ENCODE measurements at places on chromosomes 5 and 9. TPM values are rescaled to one million over a fixed set of nuclear protein-coding genes. Genes with fewer than 3 reads are reported as not detected.

Gene SLC34A1
- not detected for total RNA-seq

Gene TNC
- 1.2 TPM for total RNA-seq

Gene ADGRV1
- total RNA-seq = 0.75 TPM

Gene ANKRD31
- total RNA-seq = 0.12 TPM

Gene SLC34A3
- 0.13 TPM for total RNA-seq

Gene SPOCK1
- 19.8 TPM for total RNA-seq

Gene SYK
- not detected for total RNA-seq

Gene CXCL14
- 0.17 TPM for total RNA-seq

Gene IL31RA
- 2.0 TPM for total RNA-seq

Gene ATG10
- 8.1 TPM for total RNA-seq

Gene PCDHA11
- 0.43 TPM for total RNA-seq

Gene CAMK2A
- 0.87 TPM for total RNA-seq

Gene CER1
- total RNA-seq = not detected

Gene GLRA1
- total RNA-seq = not detected

Gene ABLIM3
- 8.1 TPM for total RNA-seq

Gene SLC6A3
- total RNA-seq = 0.07 TPM

Gene PRKACG
- not detected for total RNA-seq

Gene TLX3
- total RNA-seq = not detected

Gene PCDHGA4
- 0.10 TPM for total RNA-seq

Gene RALGPS1
- total RNA-seq = 1.3 TPM

Gene GHR
- not detected for total RNA-seq

Gene SPINK13
- total RNA-seq = not detected

Gene NR6A1
- 1.7 TPM for total RNA-seq

Gene INSL4
- 15.8 TPM for total RNA-seq

Gene SMC2
- 22.8 TPM for total RNA-seq

Gene UBE2R2
- total RNA-seq = 47.7 TPM

Gene SPEF2
- total RNA-seq = 1.9 TPM

Gene EQTN
- not detected for total RNA-seq

Gene FBP2
- not detected for total RNA-seq

Gene SOHLH1
- 0.09 TPM for total RNA-seq

Gene ZNF484
- total RNA-seq = 1.8 TPM

Gene SAXO1
- total RNA-seq = not detected

Gene PCDHAC2
- 2.6 TPM for total RNA-seq

Gene HAVCR2
- 0.52 TPM for total RNA-seq

Gene PDE6A
- 0.08 TPM for total RNA-seq

Gene HACD4
- 0.80 TPM for total RNA-seq

Gene IL13
- total RNA-seq = not detected

Gene ANKRD20A1
- total RNA-seq = 0.28 TPM

Gene PRELID2
- total RNA-seq = 7.0 TPM

Gene GABRA6
- not detected for total RNA-seq

Gene SPATA31E1
- total RNA-seq = not detected

Gene MEIKIN
- total RNA-seq = not detected

Gene F2RL1
- 332 TPM for total RNA-seq

Gene ADAMTSL2
- not detected for total RNA-seq

Gene PCDHGA8
- total RNA-seq = 0.02 TPM

Gene CCIN
- total RNA-seq = 0.07 TPM

Gene MPDZ
- 12.9 TPM for total RNA-seq

Gene PCDHB4
- total RNA-seq = 0.05 TPM

Gene LPAR1
- total RNA-seq = 10.8 TPM

Gene PCDHGA10
- total RNA-seq = 0.01 TPM

Gene MARCOL
- not detected for total RNA-seq

Gene FOXD4L4
- total RNA-seq = not detected

Gene OBP2B
- not detected for total RNA-seq

Gene PCDHB3
- 0.02 TPM for total RNA-seq

Gene CDH9
- total RNA-seq = not detected

Gene CD14
- 5.6 TPM for total RNA-seq
